ENCODE measurements at places on chromosomes 6 and 20.

DNA sequence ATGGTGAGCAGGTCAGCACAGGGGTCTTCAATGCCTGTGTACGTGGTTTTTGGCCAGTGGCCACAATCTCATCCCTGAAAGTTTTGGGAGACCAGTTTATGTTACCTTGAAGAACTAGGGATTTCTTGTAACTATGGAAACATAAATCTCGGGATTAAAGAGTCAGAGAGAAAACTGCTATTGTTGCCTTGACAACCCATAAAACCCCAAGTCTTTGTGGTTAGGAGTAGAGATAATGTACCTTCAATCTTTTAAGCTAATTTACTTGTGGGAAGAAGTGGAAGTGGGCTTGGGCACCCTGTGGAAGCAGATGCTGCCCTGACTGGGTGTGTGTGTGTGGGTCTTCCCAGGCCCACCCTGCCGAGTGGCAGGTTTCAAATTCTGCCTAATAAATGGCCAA lies 46.1 kb upstream of the ZNF831 start:
- H3K27me3 ChIP-seq = peaks cover 9% of the 10 kb centered on the region
- H3K27ac ChIP-seq = no peak overlapping the region

DNA sequence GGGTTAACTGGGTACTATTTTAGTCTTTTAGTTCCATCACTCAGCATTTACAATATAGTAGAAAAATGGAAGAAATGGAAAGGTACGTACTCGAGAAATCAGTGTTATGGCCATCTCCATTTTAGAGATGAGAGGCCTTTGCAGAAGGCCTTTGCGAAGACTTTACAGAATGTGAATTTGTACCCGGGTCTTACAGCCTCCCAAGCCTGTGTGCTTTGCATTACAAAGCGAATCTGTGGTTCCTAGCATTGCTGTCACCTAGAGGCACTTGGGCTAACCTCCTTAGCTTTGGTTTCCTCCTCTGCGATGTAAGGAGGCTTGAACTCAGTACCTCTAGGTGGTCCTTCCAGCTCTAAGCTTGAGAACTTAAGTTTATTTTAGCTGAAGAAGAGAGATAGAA lies 10.9 kb downstream of the VAPB start:
- H3K27ac ChIP-seq = no peak overlapping the region
- peaks cover 16% of the 10 kb centered on the region for H3K4me1 ChIP-seq
- no peak for DNase-seq
- H3K4me3 ChIP-seq = no peak overlapping the region
- H3K27me3 ChIP-seq = peaks cover 2% of the 10 kb centered on the region
- peaks cover 20% of the 10 kb centered on the region for H3K36me3 ChIP-seq

DNA sequence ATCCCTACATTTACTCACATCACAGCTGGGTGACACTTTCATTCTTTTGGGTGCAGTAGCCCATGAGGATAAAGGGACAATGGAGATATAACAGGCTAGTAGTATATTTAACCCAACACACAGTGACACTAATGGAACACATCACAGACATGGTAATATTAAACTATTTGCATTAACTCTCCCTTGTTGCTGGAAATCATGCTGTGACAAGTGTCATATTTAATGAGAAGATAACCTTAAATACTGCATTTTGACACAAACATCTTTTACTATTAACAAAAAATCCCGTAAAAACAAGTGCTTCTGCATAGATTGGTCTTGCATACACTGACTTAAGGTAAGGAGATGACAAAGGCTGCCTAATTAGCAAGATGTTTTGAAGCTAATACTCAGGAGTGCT lies 45.5 kb downstream of the CNR1 start:
- no peaks in the 10 kb centered on the region for H3K36me3 ChIP-seq
- H3K27ac ChIP-seq = no peak overlapping the region
- H3K4me1 ChIP-seq = no peaks in the 10 kb centered on the region
- H3K4me3 ChIP-seq = no peak overlapping the region
- DNase-seq = no peak
- H3K27me3 ChIP-seq = no peaks in the 10 kb centered on the region

GRCh38 chr20:24984961-24985640 lies 7.5 kb downstream of the APMAP start:
- H3K27ac ChIP-seq = no peak overlapping the region
- H3K4me3 ChIP-seq = no peak overlapping the region
- DNase-seq = no peak
- H3K4me1 ChIP-seq = peaks cover 3% of the 10 kb centered on the region
- peaks cover 34% of the 10 kb centered on the region for H3K36me3 ChIP-seq

Data from HFFc6 (cell line).